ENCODE measurements at places on chromosomes 3 and 15.

DNA sequence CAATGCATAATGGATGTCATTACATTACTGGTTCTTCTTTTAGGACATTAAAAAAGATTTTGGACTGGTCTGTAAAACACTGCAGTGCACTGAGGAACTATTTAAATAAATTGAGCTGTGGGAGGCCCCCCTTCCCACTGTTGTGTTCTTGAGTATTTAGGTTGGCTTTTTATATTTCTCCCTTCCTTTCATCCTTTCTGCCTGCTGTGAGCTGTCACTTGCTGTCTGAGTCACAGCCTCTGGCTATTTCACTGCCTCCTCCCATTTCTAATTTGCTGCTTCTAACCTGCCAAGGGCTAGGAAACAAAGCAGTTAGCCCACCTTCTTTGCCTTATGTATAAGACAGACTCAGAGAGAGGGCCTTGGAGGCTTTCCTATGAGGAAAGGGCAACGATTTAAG is 89.0 kb upstream of the FNDC3B start:
- DNase-seq = no peak

- DNase-seq = no peak
Measured at GRCh38 chr3:37945807-37946530, 44.6 kb upstream of the VILL start.

- DNase-seq = no peak
Measured at GRCh38 chr15:93830221-93831080, 400.9 kb upstream of the MCTP2 start.

DNA sequence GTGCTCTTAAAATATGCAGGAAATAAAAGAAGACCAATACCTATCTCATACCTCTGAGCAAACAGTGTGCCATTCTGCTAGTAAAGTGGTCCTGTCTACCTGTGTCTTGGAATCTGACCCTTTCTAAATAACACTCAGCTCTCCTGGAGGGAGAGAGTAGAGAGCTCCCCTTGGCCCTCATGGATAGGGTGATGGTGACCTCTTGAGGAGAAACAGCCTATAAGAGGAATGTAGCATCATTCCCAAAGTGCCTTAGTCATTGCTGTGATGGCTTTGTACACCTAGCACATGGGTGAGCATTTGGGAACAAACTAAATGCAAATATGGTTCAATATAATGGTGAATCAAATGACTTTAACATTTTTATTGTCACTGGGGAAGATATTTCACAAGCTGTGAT is 10.0 kb downstream of the SNTN start:
- no peak for DNase-seq

GRCh38 chr3:187616307-187616972 is 53.8 kb downstream of the SST start:
- DNase-seq = no peak

GRCh38 chr3:190446573-190447279 is 3.0 kb downstream of the TMEM207 start:
- DNase-seq = no peak

DNA sequence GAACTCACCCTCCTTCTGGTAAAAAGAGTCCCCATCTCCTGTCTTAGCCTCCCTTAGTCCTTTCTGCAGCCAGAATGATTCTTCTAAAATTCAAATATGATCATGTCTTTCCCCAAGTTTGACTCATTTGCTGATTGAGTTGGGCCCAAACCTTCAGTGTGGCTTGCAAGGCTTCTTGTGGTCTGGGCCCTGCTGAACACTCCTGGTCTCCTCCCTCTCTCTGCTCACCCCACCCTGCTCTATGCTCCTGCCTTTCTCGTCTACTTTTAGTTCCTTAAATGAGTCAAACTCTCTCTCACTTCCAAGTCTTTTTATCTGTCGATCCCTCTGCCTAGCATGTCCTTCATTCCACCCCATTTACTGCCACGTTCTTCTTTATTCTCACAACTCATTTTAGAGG is 72.6 kb downstream of the CCR1 start:
- DNase-seq = no peak

DNA sequence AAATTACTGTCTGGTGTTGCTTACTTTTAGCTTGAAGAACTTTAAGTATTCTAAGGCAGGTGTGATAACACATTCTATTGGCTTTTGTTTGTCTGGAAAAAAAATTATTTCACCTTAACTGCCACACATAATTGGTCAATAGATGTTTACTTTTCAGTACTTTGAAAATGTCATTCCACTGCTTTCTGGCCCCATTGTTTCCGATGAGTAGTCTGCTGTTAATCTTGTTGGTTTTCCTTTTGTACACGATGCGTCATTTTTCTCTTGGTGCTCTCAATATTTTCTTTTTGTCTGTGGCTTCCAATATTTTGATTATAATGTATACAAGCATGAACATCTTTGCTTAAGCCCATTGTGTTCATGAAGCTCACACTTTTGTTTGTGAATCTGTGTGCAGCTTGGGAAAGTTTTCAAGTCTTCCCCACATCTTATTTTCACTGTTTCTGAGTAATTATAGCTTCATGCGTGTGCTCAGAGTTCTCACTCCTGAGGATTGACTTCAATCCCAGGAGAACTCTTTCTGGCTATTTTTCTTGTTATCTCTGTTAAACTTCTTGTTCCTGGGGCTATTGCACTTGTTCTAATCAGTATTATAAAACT is 664.7 kb downstream of the IGSF11 start:
- no peak for DNase-seq

GRCh38 chr3:72427624-72428023 is 420.6 kb downstream of the SHQ1 start:
- DNase-seq = no peak

DNA sequence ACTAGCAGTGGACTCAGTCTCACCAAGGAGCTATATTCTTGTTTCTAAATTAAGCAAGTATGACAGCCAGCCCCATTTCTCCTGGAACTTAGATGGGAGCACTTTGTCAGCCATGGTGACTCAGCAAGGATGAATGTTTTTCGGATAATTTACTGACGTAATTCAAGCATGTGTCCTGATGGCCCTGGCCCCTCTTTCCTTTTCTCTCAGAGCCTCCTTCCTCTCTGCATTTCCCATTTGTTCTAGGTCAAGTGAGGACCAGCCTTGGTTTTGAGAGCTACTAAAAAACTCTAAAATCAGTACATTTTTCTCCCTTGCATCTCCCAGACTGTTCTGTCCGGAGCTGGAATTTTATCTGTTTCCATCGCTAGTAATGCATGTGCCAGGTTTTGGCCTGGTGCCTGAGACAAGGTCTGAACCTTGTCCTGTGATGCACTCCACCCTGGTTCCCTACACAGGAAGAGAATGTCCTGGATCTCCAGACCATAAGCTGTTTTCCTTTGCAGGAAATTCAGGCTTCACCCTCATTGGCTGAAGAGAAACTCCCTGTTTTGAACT is 256.6 kb upstream of the ROPN1 start:
- DNase-seq = no peak

DNA sequence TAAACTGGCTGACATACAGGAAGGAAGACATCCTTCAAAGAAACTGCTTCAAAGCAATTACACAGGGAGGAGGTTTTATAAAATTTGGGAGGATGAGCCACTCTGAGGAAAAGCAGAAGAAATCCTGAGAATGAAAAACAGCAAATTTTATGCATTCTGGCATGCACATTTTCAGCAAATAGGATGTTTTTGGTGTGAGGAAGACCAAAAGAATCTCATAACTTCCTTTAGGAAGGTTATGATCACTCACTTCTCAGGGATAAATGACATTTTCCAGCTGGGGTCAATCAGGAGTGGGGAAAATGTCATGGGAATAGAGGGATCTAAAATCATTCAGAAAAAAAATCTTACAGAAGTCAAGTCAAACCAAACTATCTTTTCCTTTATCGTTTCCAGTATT is 371.7 kb upstream of the CNTN6 start:
- DNase-seq = no peak

DNA sequence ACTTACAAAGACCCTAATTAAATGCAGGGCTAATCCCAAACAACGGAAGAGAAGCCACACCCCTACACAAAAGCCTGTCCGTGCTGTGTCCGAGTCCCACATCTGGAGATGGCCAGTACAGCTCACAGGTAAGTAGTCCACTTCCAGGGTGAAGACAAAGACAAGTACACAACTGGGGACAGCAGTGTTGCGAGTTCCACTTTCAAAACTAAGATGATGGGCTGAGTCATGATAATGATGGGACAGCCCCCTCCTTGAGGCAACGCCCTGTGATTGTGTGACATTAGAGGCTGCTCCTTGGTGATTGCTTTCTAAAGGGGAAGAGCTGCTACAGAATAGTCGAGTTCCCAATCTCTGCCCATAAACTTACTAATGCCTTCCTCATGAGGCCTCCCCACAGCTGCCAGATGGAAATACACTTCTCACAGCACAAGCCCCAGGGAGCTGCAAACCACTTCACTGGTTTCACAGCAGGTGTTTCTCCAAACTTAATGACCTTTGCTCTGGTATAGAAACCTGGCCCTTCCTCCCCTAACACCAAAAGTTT is 27.6 kb downstream of the RFT1 start:
- no peak for DNase-seq

GRCh38 chr15:98889930-98890695 is 117.5 kb downstream of the PGPEP1L start:
- no peak for DNase-seq

GRCh38 chr3:43691120-43691995 is 620 bp downstream of the ABHD5 start:
- DNase-seq = no peak

GRCh38 chr15:26376243-26376642 is 396.6 kb downstream of the GABRB3 start:
- DNase-seq = no peak

DNA sequence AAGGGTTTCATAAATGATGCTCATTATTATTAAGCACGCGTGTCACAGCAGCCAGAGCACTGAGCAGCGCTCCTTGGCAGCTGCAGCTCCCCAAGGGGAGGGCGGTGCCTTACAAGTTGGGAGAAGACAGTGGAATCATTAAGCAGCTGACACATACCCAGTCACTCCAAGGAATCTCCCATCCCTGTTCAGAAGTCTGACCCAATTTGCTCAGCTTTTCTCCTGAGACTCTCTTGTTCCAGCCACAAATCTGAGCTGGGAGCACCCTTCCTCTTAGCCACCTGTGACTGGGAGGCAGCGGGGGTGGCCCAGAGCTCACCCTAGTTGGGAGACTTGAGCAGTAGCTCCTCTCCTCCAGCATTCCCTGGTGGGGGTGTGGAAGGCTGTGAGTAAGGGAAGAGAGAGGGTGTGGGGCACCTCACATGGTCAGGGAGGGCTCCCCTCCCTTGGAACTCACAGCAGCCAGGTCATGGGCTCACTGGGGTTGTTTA is 64.3 kb downstream of the DUT start:
- no peak for DNase-seq

DNA sequence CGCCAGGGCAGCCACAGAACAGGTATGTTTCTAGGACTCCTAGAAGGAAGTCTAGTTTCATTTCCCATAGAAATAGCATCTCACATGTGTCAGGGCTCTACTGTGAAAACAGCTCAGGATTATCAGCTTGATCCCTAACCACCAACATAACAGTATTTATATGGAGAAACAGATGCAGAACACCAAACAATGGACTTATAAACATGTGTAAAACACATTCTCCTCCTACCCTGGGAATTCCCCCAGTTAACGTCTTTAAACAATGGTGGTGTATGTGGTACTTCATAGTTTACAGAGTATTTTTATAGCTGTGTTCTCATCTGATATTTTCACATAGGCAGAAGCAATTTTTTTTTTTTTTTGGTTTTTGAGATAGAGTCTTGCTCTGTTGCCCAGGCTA is 9.7 kb downstream of the TNFSF10 start:
- no peak for DNase-seq

- no peak for DNase-seq
Measured at GRCh38 chr3:24088782-24089181, 143.7 kb downstream of the NR1D2 start.

DNA sequence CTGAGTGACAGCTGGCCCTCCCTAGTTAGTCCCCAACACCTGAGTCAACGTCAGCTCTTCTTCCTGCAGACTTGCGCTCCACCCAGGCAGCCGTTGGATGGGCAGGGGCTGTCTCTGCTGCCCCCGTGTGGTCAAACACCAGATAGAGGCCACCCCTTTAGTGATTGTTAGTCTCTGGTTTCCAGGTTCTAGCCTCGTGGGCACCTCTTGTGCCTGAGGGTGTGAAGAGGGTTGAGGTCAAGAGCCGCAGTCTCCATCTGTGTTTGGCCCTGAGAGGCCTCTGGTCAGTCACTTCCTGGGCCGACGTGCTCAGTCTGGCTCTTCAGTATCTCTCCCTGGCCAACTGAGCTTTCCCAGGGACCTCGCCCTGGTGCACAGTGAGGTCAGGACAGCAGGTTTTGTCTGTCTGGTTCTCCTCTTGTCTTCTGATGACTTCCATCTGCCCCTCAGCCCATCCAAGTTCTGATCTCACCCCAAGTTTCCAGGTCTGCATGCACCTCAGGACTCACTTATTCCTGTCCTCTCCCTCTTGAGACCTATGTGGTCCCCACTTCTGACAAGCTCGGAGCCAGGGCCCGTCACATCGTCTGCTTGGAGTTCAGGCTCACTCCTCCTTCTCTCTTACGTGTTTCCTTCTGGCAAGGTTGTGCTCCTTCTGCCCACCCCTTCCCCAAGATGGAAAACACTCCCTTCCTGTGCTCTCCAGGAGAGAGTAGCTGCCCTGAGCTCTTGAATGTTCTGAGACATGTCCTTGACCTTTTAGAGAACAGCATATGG is 20.9 kb downstream of the CD276 start:
- DNase-seq = no peak

DNA sequence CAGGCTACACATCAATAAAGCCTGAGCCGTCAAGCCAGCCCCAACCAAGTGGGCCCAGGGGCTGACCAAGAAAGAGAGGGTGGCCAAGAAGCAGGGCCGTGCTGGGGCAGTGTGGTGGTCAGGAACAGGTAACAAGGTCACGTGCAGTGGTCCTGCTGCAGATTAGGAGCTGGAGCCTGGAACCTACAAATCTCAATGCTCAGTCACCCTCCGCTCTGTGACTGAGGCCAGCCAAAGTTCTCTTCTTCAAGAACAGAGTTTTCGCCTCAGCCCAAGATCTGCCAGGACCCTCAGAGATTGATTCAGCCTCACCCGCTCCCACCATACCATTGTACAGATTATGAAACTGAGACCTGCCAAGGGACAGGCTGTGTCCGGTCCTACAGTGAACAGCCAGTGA is 26.9 kb downstream of the GRAMD2A start:
- no peak for DNase-seq

- DNase-seq = no peak
Measured at GRCh38 chr3:124995460-124995994, 60.3 kb downstream of the HEG1 start.

DNA sequence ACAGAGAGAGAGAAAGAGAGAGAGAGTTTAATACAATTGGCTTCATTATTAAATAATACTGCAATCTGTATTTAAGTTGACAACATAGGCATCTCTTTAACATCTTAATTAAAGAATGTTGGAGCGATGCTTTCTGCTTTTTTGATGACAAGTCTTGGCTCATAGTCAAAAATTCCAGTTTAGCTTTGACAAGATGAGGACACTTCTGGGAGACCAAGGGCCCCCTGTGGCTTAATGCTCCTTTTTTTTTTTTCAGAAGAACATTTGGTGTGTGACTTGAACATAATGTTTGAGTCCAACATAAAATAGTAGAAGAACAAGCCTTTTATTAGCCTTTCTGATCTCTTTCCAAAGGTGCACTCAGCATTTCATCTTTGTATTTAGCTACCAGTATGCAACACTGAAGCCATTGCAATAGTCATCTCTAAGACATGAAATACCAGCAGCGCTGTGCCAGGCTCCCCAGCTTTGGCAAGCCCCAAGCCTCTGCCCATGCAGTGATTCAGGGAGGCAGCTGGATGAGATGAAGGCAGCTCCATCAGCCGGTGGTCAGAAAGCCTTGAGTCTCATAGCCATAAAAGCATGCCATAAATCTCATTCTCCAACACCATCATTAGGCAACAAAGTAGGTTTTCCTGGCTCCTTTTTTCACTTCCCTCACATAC is 349.4 kb upstream of the SEMA6D start:
- no peak for DNase-seq

GRCh38 chr15:97683831-97684230 is 276.7 kb upstream of the ARRDC4 start:
- DNase-seq = no peak

Data from forelimb muscle (tissue), 1 donor.